ENCODE measurements at places on chromosomes 11 and 22. TPM values are rescaled to one million over a fixed set of nuclear protein-coding genes. Genes with fewer than 3 reads are reported as not detected.

- no peaks in the 10 kb centered on the region for H3K36me3 ChIP-seq
- H3K27me3 ChIP-seq, result no peaks in the 10 kb centered on the region
- H3K4me3 ChIP-seq, result no peak overlapping the region
- H3K4me1 ChIP-seq, result no peaks in the 10 kb centered on the region
- no peak for DNase-seq
Measured at GRCh38 chr11:132780046-132780445, 752.3 kb downstream of the OPCML start.

- H3K36me3 ChIP-seq, result no peaks in the 10 kb centered on the region
- peaks cover 8% of the 10 kb centered on the region for H3K27me3 ChIP-seq
- no peak for DNase-seq
- H3K27ac ChIP-seq, result no peak overlapping the region
Measured at GRCh38 chr11:125227151-125227550, 62.6 kb downstream of the PKNOX2 start.

DNA sequence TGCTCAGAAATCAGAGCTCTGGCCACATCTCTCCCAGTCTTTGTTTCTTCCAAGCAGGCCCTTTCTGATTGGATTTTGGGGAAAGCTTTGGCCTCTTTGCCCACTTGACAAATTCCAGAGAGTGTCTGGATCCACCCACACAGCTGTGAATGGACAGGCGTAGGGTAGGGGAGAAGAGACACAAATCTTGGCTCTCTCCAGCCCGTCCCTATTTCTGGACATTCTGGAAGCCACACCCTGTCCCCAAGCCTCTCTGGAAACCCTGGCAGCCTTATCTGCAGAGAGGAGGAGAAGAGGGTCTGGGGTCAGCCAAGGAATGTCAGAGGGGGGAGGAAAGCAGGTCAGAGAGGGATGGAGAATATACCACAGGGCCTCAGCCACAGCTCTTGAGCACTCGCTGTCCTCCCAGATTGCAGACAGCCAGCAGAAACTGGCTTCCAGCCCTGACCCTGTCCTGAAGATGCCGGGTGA is 59.5 kb upstream of the WNT11 start:
- DNase-seq, result no peak
- no peaks in the 10 kb centered on the region for H3K36me3 ChIP-seq
- H3K4me3 ChIP-seq, result no peak overlapping the region
- peaks cover 4% of the 10 kb centered on the region for H3K27me3 ChIP-seq

DNA sequence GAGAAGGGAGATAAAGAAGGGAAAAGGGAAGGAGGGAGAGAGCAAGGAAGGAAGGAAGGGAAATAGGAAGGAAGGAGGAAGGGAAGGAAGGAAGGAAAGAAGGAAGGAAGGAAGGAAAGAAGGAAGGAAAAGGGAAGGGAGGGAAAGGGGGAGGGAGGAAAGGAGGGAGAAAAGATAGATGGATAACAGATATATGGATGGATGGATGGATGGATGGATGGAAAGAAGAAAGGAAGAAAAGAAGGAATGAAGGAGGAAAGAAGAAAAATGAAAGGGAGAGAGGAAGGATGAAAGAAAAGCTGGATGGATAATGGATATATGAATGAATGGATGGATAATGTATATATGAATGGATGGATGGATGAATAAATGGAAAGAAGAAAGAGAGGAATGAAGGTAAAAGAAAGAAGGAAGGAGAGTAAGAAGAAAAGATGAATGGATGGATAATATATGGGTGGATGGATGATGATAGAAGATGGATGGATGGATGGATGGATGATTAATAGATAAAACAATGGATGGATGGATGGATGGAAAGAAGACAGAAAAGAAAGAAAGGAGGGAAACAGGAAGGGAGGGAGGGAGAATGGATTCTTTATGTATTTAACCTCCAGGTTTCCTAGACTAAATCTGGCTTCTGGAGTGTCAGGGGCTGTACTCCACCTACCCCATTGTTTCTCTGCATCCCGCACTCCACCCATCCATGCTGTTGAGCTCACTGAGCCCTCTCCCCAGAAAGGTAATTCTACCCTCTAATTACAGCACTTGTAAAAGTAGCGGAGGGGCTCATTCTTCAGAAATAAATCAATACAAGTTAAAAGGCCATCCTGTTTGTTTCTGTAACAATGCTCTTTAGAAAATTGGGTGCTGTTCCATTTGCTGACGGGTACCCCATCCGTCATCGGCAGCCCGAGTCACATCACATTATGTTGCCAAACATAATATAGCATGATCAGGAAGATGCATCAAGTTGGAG is 506.1 kb downstream of the MIAT start:
- no peak for DNase-seq
- no peak overlapping the region for H3K4me3 ChIP-seq
- no peaks in the 10 kb centered on the region for H3K4me1 ChIP-seq
- no peaks in the 10 kb centered on the region for H3K36me3 ChIP-seq

DNA sequence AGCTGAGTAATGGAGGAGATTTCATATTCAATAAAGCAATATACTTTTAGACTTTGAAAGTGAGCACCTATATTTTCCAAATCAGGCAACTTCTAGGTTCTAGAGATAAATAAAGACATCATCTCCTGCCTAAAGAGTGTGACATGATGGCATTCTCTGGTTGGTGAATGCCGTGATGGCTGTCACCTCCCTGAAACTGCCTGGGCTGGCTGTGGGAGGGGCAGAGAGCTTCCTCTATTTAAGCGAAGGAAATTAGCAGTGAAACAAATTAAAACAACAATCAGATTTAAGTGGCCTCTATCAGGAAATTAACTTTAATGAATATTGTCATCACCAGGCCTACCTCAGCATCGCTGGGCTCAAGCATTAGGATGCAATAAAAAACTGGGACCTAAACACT is 113.9 kb downstream of the ARL14EP start:
- DNase-seq, result no peak
- H3K4me3 ChIP-seq, result no peak overlapping the region
- H3K27ac ChIP-seq, result no peak overlapping the region

DNA sequence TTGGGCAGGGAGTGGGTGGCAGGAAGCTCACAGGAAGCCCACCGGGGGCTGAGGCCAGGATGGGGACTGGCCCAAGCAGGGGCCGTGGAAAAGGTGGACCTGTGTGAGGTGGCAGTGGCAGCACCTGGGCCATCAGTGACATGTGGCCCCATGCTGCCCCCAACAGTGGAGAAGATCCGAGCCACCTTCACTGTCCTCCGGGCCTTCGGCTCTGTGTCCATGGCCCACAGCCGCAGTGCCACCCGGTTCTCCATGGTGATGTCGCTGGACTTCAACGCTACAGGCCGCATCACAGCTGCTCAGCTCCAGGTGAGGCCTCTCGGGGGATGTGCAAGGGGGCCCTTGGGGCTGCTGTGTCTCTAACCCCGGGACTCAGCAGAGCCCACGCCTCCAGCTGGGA is 37.9 kb downstream of the MYO18B start:
- no peak overlapping the region for H3K27ac ChIP-seq
- DNase-seq, result no peak
- no peaks in the 10 kb centered on the region for H3K4me1 ChIP-seq
- no peak overlapping the region for H3K4me3 ChIP-seq

- DNase-seq, result peak; percentile 66
- no peaks in the 10 kb centered on the region for H3K36me3 ChIP-seq
- no peaks in the 10 kb centered on the region for H3K27me3 ChIP-seq
- no peak overlapping the region for H3K4me3 ChIP-seq
- H3K27ac ChIP-seq, result no peak overlapping the region
Measured at GRCh38 chr11:95337175-95337957, 106.4 kb upstream of the SESN3 start.

DNA sequence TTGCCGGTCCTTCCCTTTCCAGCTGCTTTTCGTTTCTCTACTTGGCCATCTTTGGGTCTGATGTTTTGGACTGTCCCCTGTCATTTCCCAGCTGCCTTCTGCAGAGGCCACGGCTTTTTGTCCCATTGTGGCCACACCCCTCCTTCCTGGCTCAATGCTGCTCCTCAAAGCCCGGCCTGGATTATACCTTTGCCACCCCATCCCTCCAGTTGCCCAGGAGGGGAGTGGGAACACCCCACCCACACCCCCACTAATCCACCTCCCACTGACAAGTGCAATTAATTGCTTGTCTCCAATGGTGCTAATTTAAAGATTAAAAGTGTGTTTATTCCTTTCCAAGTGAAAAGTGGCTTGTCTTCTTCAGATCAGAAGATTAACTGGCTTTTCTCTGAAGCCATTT is 34.2 kb upstream of the CSNK2A3 start:
- H3K4me1 ChIP-seq, result no peaks in the 10 kb centered on the region
- H3K27ac ChIP-seq, result no peak overlapping the region

DNA sequence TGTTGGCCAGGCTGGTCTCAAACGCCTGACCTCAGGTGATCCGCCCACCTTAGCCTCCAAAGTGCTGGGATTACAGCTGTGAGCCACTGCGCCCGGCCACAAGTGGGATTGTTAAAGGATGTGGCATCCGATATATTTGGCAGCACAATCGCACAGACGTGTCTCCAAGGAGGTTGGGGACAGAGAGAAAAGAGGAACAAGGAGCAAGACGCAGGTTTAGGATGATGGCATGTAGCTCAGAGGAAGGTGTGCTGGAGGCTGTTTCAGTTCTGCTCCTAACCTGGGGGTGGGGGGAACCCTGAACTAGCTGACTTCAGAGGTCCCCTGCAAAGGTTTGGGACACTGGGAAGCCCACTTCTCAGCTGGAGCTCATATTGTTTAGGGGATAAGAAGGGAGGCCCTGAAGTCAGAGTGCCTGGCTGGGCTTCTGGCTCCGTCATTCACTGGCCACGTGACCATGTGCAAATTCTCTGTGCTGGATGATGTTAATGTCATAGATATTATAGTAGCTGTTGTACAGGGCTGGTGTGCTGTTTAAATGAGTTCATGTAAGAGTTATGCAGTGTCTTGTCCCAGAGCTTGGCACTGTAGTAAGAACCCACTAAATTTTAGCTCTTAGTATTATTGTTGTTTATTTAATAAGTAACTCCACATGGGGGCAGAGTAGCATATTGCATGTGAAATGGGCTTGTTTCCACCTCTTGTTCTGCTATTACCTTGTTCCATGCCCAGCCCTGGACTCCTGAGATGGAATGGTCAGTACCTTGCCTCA is 129.7 kb downstream of the ST3GAL4 start:
- DNase-seq, result no peak
- no peak overlapping the region for H3K27ac ChIP-seq
- no peak overlapping the region for H3K4me3 ChIP-seq

- H3K27me3 ChIP-seq, result peaks cover 31% of the 10 kb centered on the region
- H3K4me1 ChIP-seq, result peaks cover 4% of the 10 kb centered on the region
- H3K36me3 ChIP-seq, result no peaks in the 10 kb centered on the region
- H3K27ac ChIP-seq, result no peak overlapping the region
Measured at GRCh38 chr22:49448526-49448925, 379.1 kb downstream of the BRD1 start.

DNA sequence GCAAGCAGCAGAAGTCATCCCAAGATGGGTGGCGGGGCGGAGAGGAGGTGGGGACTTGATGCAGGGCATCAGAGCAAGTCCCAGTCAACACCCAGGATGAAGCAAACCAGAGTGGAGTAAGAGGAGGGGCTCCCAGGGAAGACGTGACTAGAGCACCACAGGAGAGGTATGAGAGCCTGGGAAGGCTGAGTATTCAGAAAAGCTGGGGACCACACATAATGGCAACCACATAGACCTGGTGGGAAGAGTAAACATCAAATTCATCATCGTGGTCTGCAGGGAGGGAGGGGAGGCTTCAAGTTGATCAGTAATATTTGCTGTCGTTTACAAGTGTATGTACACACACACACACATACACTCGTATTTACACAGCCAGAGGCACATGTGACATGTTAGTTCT is 60.7 kb upstream of the CLTCL1 start:
- no peak overlapping the region for H3K4me3 ChIP-seq
- DNase-seq, result no peak
- H3K4me1 ChIP-seq, result no peaks in the 10 kb centered on the region
- peaks cover 42% of the 10 kb centered on the region for H3K36me3 ChIP-seq

DNA sequence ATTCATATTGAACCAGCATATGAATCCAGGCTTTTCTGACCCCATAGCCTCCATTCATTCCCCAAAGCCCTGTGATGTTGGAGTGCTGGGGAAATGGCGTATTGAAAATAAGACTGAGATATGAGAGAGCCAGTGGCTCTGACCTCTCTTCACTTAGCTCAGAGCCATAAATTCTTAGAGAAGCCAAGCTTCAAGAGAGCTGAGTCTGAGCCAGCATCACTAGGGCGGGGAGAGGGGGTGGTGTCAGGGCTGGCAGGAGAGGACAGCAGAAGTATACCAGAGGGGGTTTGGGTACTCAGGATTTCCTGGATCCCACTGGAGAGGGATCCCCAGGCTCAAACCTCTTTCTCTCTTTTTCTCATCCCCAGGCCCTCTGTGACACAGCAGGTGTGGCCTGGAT is 16.7 kb upstream of the MOGAT2 start:
- H3K27ac ChIP-seq, result no peak overlapping the region
- no peak overlapping the region for H3K4me3 ChIP-seq
- H3K4me1 ChIP-seq, result no peaks in the 10 kb centered on the region

- H3K27ac ChIP-seq, result no peak overlapping the region
- no peaks in the 10 kb centered on the region for H3K36me3 ChIP-seq
- H3K4me3 ChIP-seq, result no peak overlapping the region
- no peaks in the 10 kb centered on the region for H3K4me1 ChIP-seq
- peaks cover 1% of the 10 kb centered on the region for H3K27me3 ChIP-seq
- no peak for DNase-seq
Measured at GRCh38 chr22:44645531-44645930, 56.5 kb upstream of the PRR5 start.

DNA sequence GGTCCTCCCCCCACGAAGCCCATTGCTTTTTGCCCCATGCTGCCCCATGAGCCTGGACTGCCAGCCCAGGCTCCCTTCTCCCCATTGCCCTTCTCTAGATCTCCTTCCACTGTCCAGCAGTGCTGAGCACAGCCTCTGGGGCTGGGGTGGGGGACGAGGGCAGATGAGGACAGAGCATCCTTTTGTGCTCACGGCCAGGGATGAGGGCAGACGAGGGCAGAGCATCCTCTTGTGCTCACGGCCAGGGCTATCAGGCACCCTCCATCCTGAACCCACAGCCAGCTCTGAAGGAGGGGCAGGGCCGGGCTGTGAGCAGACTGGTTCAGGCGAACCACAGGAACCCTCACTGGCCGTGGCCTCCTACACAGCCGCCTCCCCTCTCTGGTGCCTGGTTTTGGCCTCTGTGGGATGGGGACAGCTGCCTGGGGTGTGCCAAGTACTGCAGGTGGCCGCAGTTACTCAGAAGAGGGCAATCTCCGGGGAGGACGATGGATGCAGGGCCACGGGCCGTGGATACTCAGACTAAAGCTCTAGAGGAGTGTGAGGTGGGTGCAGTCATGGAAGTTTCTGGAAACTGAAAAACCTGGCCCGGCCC is 1258.8 kb downstream of the BRD1 start:
- H3K4me1 ChIP-seq, result peaks cover 2% of the 10 kb centered on the region
- H3K4me3 ChIP-seq, result no peak overlapping the region
- H3K27ac ChIP-seq, result no peak overlapping the region
- peaks cover 7% of the 10 kb centered on the region for H3K36me3 ChIP-seq
- peaks cover 20% of the 10 kb centered on the region for H3K27me3 ChIP-seq

- no peaks in the 10 kb centered on the region for H3K36me3 ChIP-seq
- no peaks in the 10 kb centered on the region for H3K27me3 ChIP-seq
- no peak overlapping the region for H3K27ac ChIP-seq
- no peaks in the 10 kb centered on the region for H3K4me1 ChIP-seq
- DNase-seq, result no peak
Measured at GRCh38 chr11:29009426-29009825, 901.2 kb downstream of the METTL15 start.

The SMTN gene
- 55.1 TPM for total RNA-seq

The POU2AF2 gene
- not detected for total RNA-seq

The LDHAL6A gene
- 0.19 TPM for total RNA-seq

The TEX54 gene
- 0.53 TPM for total RNA-seq

The TESMIN gene
- total RNA-seq, result 7.3 TPM

The DLG2 gene
- total RNA-seq, result 1.7 TPM

The GDPD4 gene
- not detected for total RNA-seq

The OR8A1 gene
- not detected for total RNA-seq

The UNC93B1 gene
- 20.0 TPM for total RNA-seq

Data from activated CD4-positive, alpha-beta memory T cell treated with anti-CD3 and anti-CD28 coated beads for 36 hours (primary cell).